NCI-H1436 treated with DMSO at 0.1 percent for 48 hours (cell line): ENCODE measurements at places on chromosomes 13 and 19.

- DNase-seq = no peak
These were observed 60.5 kb downstream of the GADD45B start for GRCh38 chr19:2536461-2536860.

DNA sequence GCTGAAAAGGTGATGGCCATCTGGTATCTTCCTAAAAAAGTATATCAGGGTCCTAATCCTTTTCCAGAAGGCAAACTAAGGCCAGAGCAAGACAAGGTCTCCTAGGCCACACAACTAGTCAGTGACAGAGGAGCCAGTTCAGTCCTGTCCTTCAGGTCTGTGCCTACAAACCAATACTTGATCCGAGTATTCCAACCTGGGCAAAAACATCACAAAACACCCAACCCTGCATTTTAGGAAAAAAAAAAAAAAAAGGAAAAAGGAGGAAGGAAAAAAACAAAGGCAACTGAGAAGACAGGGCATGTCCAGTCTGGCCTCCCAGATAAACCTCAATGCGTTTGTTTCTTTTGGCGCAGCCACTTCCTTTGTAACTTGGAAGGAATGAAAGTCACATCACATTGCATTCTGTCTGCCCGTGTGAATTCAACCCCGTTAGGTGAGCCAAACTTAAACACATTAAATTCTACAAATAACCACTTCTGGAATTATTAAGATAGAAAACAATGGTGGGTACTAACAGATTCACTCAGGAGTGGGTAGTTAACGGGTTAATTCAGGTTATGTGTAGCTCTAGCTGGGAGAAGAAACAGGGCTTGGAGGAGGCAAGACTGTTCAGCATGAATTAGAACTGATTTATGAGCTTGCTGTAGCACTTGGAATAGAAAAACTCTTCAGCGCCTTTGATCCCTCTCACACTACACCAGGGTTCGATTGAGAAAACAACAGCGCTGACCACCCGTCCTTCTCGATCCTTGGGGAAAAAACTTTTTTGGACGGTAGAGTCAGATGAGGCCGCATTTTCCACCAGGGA, 43.0 kb upstream of the HNRNPA1L2 start:
- no peak for DNase-seq

GRCh38 chr19:15971224-15971780, 22.5 kb downstream of the OR10H4 start:
- no peak for DNase-seq

DNA sequence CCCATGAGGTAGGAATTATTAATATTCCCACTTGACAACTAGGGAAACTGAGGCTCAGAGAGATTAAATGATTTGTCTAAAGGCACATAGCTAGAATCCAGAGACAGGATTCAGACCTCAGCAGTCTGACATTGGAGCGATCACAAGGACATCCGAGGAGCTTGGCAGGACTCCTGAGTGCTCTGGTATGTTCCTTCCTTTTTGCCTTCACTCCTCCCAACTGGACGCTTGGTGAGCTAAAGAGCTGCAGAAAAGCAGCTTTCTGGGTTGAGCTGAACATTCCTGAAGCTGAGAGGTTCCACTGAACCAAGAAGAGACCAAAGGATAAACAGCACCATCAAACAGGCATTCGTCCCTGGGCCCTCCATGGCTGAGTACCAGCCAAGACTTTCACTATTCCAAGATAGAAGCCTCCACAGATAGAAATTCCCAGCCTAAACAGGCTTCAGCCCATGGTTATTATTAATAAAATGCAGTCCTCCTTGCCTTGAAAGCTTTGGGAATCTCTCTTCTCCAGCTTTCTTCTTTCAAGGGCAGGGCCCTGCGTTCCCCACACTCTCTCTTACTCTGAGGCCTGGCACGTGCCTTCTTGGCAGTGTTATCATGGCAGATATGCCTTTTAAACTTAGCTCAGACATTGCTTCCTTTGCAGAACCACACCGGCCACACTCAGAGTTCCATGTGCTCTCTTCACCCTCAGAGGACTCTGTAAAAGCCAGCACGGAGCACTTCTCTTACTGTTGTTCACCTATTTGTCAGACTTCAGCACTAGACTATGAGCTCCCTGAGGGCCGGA, 97.1 kb downstream of the CYSLTR2 start:
- no peak for DNase-seq

- no peak for DNase-seq
These were observed 13.7 kb upstream of the ZSCAN1 start for GRCh38 chr19:58020129-58020528.

- no peak for DNase-seq
These were observed 16.0 kb upstream of the QTRT1 start for GRCh38 chr19:10685210-10685609.

DNA sequence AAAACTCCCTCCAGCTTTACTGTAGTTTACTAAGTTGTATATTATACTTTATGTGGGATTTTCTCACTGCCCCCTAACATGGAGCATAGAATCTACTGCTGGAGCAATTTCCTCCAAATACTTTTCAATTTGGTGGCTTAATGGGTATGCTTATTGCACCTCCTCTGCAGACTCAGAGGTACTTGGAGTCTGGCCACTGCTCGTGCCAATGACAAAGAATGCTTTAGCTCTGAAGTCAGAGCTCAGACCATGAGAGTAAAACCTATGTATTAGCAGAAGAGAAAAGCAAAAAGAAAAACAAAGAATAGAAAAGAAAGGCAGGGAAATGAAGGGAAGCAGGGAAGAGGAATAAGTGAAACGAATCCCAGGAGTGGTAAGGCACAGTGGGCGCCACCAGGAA, 71.9 kb downstream of the SUCLA2 start:
- DNase-seq = no peak

DNA sequence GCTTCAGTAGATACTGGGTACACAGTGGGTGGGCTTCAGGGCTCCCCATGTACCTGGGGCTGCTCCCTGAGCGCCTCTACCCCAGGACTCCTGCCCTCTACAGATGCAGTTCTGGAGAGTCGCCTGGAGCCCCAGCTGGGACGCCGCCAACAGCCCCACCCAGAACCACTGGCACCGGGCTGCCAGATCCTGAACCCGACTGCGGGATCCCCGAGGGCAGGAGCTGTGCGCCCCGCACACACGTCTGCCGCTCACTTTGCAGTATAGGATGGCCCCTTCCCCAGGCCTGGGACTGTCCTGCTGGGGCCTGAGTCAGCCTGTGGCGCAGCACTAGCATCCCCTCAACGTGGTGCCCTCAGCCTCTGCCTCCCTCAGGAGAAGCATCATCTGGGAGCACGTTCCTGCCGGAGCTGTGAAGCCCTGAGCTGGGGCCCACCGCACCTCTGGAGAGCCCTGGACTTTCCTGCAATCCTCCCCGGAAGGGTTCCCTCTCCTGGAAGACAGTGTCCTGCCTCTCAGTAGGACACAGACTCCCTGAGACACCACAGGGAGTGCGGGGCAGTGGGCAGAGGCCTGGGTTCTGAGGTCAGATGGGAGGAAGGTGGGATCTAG, 3.7 kb downstream of the REXO1 start:
- DNase-seq = no peak

DNA sequence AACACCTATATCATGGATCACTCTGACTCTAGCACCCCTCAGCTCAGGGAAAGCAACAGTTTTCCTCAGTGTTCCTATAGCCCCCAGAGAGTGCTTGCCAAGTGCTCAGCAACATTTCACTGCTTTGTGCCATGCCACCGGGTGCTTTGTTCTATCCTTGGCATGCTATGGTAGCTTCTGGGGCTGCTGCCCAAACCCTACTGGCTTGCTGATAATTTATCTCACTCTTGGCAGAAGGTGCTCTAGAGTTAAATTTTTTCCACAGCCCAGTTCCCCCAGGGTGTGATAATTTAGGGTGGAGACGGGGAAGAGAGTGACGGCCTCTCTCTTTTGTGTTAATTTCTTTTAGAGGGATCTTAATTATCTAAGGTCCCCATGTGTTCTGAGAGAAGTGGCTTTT, 12.6 kb upstream of the CSNK1A1L start:
- DNase-seq = no peak

- no peak for DNase-seq
These were observed 707.1 kb upstream of the SPRY2 start for GRCh38 chr13:81048026-81048461.

- no peak for DNase-seq
These were observed 10.0 kb downstream of the FNDC3A start for GRCh38 chr13:48985756-48986155.

- no peak for DNase-seq
These were observed 337.3 kb upstream of the DACH1 start for GRCh38 chr13:72204291-72204690.

DNA sequence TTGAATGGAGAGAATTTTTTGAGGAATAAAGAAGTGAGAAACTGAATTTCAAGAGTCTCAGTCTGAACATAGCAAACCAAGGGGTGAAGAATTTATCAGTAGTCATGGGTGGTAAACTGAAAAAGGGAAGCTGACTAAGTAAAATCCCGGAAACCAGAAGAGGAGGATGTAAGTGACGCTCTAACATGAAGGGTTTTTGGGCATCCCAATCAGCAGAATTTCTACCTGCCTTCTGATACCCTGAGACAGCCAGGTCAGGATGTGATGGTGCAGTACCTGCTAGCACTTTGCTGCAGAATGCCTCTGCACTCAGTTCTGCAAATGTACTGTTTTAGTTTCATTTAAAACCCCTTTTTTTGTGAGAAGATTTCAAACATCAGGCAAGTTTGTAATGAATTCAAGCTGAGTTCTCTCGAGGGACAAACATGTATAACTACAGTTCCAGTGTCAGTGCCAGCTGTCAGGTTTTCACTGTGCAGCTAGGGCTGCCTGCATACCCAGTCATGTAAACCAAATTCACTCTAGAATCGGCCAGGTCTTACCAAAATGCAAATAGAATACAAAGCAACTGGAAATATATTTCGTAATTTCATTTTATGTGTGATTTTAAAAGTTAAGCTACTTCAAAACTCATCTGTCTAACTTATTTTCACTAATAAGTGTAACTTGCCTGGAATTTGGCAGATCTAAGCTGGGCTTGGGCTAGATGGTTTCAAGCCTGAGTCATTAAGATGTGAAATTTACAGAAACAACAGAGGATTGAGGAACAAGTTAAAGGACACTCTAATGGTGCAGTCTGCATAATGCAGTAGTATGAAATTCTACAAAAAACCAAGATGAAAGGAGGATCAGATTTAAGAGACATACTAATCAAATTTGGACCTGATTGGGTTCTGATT, 13.8 kb downstream of the METTL21C start:
- no peak for DNase-seq

DNA sequence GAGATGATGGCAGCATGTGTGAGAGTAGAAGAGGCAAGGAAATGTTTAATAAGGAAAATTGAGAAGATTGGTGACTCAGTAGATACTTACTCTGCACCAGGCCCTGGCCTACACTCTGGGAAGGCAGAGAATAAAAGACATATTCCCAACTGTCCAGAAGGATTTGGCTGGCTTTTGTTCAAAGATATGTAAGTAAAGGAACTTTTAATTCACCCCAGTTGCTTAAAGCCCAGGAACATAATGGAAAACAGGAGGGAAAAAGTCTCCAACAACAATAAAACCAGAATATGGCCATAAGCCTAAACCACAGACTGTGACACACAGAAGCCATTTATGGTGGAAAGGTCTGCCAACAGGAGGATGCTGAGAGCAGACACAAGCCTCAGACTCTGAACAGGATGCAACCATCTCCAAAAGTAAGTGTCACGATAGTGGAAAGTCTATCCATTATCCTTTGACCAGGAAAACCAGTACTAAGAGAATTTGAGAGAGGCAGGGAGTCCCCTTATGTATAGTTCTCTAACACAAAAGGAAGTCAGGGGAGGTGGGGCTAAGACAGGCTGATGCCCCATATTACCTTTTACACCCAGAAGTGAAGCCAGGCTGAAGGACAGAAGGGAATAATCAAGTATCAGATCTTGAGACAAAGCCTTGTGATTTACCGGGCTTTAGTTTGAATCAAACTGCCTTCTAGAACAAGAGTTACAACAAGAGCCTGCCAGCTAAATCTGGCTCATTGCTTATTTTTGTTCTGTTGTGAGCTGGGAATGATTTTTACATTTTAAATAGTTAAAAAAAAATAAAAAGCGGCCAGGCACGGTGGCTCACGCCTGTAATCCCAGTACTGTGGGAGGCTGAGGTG, 169.5 kb upstream of the STARD13 start:
- no peak for DNase-seq

- DNase-seq = no peak
These were observed 1.0 kb downstream of the ZNF253 start for GRCh38 chr19:19866611-19867248.

DNA sequence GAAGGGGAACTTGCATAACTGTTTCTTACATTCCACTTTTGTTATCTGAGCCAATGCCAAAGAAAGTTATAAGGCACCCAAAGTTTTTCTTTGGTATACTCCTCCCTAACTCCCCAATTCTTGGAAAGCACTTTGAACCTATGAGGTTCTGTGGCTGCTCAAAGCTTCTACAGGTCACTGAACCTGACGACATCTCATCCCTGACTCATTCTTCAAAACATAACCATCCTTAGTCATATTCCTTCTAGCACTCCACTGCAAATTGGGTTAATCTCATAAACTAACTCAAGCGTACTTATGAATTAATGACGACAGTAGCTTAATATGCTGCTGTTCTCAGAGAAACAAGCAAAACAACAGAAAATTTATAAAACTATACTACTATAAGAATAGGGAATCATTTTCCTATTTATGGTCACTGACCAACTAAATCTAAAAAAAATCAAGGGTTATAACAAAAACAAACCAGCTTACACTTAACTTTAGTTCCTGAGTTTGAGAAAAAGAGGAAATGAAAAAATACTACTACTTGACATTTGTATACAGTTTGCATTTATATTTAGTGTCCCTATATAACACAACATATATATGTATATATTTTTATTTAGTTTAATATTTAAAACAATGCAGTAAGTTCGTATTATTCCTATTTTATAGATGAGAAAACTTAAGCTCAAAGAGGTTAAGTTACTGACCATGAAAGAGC, 69.1 kb downstream of the CAB39L start:
- no peak for DNase-seq

GRCh38 chr13:60312851-60313505, 84.0 kb upstream of the TDRD3 start:
- DNase-seq = no peak

- DNase-seq = no peak
These were observed 7.8 kb upstream of the SCN1B start for GRCh38 chr19:35022460-35022859.

DNA sequence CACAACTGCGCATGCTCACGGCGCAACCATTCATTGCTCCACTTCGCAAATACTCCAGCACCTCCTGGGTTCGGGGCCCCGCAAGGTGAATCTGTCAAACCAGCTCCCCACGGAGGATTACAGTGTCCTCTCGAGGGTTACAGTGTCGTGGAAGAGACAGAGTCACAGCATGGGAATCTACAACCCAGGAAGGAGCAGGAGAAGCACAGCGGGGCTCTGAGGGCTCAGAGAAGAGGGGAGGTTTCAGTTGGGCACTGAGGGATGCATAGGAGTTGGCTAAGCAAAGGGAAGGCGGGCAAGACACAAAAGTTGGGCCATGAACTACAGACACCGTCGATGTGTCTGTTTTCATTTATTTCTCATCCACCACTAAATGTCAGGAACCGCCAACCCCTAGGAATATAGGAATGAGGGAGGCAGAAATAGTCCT, 1.0 kb upstream of the GTF2F1 start:
- DNase-seq = no peak

GRCh38 chr13:114109641-114110041, 22.8 kb downstream of the RASA3 start:
- DNase-seq = no peak
